ENCODE measurements at places on chromosomes 5 and 9.

GRCh38 chr9:120109242-120109641 is 470.7 kb downstream of the CDK5RAP2 start:
- no peak for DNase-seq

- peak; percentile 48 for DNase-seq
These were observed at the start of gene GCNT4 for GRCh38 chr5:75052192-75053053. Gene GCNT4 (minus strand): TSS chr5:75052558. CDS start chr5:75030037, 22,521 bp downstream.

DNA sequence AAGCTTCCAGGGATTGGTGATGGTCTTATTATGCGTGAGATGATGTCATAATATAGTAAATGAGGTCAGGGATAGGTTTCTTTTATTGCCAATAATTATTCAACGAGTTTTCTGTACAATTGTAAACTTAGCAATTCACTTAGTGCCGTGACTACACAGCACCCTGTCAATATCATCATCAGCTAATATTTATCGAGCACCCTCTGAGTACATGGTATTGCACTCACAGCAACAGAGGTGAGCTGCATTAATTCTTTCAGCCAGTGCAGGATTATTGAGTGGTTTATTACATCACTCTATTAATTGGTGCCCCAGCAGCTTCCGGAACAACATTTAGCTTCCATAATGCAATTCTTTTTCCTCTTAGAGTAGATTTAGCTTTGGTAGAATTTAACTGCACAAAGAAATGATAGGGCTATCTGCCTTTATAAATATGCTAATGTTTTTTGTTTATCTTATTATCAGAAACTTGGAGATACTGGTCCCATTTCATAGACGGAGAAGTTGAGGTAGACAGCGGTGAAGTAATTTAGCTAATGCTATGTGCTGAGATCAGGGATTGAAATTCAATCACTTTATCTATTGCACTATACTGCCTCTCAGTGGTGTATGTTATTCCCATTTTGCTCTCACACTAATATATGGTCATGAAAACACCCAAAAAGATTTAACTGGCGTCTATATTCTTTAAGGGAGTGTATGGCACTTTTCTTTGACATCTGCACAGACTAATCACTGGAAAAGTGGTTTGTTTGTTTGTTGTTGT is 726.1 kb upstream of the WWC1 start:
- DNase-seq = no peak

- no peak for DNase-seq
These were observed 96.8 kb upstream of the TAS2R1 start for GRCh38 chr5:9726931-9727330.

DNA sequence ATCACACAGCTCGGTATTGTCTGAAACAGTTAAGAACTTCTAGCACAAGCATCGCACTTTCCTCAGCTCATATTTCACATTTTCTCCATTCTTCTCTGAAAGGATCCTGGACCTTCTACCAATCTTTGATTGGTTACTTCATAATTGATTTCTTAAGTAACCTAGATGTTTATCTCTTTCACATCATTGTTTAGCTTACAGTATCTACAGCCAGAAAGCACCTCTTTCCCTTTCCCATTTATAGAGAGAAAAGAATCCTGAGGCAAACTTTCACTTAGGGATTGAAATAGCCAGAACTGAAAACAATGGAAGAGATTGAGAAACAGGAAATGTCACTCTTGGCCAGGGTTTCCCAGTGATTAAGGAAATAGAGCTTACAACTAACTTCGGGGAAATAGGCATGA is 2.5 kb downstream of the IL33 start:
- DNase-seq = no peak

DNA sequence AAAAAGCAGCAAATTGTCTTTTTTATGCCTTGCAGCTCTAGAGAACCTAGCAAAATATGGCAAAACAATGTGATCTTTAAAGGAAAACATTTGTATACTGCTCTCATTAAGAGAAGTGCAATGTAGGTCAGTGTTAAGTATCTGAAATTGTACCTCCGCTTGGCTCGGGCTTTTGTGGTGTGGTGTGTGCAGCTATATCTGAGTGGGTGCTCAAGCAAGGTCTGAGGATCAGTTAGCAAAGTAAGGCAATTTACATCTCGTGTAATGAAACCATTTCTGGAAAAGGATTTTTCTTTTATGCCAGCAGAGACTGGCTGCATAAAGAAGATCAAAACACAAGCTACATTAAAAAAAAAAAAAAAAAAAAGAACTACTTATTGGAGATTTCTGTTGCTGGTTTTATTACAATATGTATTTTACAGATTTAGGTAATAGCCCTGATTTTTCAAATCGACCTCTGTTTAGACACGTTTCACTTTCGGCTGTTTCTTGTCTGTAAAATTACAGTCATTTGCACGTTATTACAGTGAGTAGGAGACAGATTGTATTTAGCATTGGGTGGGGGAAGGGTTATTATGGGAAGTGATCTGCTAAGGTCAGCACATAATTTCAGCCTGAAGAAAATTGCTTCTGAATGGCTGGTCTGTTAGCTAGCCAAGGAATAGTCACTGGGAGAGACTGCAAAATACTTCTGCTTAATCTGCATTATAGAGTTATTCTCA is 7.9 kb upstream of the ZNF608 start:
- no peak for DNase-seq

GRCh38 chr9:137369911-137370764 is 52.8 kb downstream of the EXD3 start:
- no peak for DNase-seq

GRCh38 chr5:863244-863805 is 12.5 kb upstream of the ZDHHC11 start:
- DNase-seq = no peak

DNA sequence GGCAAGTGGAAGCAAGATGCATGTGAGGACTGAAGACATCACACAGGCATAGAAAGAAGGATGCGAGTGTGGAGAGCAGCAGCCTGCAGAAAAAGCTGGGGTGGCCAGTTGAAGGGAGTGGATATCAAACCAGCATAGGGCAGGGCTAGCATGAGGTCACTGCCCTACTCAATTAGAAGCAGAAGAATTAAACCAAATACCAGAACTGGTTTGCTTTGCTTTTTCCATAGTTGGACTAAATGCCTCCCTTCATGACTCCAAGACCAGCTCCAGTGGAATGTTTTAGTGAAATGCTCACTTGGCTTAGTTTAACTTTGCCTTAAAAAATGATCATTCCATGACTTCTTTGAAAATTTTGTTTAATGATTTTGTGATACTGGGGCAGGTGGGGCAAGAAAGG is 45.8 kb downstream of the TMEM167A start:
- DNase-seq = no peak

GRCh38 chr9:27125030-27125429 is 16.0 kb downstream of the TEK start:
- no peak for DNase-seq

GRCh38 chr9:121989010-121989409 is 104.1 kb downstream of the TTLL11 start:
- DNase-seq = no peak

- no peak for DNase-seq
These were observed 473.4 kb downstream of the NTRK2 start for GRCh38 chr9:85142968-85143367.

GRCh38 chr5:55159763-55160492 is at the start of gene GPX8:
Gene GPX8 (plus strand): TSS chr5:55160171. CDS start chr5:55160193, 22 bp downstream.
- no peak for DNase-seq
